ENCODE measurements at places on chromosomes 6 and 20.

- DNase-seq = no peak
These were observed 101.9 kb upstream of the ARMC2 start for GRCh38 chr6:108746366-108746765.

GRCh38 chr20:33192912-33193501 is 24.1 kb upstream of the BPIFA3 start:
- no peak for DNase-seq

- no peak for DNase-seq
These were observed 6.2 kb downstream of the LMBRD1 start for GRCh38 chr6:69790629-69791028.

DNA sequence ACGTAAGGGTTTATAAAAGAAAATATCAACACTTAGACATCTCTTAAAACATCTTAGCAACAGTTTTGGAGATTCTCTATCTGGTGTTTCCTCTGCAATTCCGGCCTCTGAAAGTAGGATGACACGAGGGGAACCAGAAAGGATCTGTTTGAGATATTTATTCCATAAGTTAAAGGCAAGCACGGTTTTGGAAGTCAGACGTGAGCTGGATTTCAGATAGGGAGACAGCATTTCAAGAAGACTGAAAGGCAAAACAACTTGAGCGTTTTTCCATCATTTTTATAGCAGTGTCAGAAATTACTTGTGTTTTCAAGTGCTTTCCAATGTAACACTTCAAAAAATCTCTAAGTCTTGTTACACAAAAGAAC is 52.9 kb upstream of the BTN3A2 start:
- no peak for DNase-seq

DNA sequence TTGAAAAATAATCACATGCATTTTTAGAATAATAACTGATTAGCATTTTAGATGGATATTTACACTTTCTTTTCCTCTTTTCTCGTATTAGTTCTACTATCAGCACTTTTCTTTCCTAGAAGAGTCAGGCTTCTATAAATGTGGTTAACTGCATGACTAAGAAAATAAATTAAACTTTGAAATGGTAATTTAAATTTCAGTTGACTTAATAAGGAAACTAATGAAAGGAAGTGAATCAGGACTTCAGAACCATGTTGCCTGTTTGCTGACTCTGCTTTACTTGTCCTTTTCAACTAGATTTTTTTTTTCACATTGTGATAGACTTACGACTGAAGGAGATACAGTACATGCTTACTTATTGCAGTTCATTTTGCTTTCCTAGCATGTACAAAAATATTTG is 1258.2 kb upstream of the EYS start:
- no peak for DNase-seq

DNA sequence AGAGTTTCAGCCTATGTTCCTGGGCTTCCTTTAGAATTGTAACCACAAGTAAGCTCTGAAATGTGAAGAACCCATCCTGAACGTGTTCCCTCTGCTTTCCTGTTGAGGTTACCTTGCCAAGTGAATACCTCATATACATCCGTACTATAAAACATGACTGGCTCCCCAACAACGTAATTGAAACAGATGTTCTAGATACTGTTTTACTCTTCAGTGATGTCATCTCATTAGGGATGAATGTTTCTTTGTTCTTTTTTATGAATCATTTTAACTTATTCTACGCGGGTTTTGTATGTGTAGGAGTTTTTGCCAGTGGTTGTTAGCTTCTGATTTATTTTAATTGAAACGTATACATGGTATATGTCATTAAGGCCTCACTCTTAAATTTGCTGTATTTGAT is 166.8 kb downstream of the SAMD5 start:
- DNase-seq = no peak

- DNase-seq = no peak
These were observed 41.6 kb upstream of the FRMD1 start for GRCh38 chr6:168120390-168121302.

DNA sequence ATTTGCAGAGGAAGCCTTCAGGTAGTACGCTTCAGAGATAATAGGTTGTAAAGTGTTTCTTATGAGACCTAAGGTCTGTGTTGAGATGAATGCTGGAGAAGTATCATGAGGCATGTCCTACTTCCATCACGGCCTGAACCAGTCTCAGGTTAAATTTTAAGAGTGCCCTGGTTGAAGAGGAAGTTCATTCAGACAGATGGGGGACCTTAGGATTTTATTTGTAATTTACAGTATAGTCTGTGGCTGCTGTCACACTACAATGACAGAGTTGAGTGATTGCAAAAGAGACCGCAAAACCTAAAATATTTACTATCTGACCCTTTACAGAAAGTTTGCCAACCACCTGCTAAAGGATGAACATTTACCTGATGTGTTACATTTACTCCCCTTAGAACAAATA is 70.9 kb downstream of the UST start:
- DNase-seq = no peak

- no peak for DNase-seq
These were observed 29.4 kb upstream of the KIAA1586 start for GRCh38 chr6:57017069-57017468.

DNA sequence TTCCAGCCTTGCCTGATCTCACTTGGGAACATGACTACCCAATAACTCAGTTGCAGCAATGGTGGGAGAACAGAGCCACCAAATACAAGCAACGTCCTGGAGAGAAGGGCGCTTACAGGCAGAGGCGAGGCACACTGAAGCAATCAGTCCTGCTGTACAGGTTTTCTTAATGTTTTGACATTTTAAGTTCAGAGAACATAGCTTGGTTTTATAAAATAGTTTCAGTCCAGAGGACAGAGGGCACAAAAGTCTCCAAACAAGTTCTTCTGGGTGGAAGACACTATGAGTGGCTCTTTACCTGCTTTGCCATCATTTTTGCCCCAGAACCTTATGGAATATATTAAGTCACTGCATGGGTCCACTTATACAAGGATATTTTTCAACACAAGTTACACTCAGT is 103.4 kb upstream of the KCNG1 start:
- DNase-seq = no peak

- no peak for DNase-seq
These were observed 528.4 kb downstream of the PKHD1 start for GRCh38 chr6:51559059-51559458.

DNA sequence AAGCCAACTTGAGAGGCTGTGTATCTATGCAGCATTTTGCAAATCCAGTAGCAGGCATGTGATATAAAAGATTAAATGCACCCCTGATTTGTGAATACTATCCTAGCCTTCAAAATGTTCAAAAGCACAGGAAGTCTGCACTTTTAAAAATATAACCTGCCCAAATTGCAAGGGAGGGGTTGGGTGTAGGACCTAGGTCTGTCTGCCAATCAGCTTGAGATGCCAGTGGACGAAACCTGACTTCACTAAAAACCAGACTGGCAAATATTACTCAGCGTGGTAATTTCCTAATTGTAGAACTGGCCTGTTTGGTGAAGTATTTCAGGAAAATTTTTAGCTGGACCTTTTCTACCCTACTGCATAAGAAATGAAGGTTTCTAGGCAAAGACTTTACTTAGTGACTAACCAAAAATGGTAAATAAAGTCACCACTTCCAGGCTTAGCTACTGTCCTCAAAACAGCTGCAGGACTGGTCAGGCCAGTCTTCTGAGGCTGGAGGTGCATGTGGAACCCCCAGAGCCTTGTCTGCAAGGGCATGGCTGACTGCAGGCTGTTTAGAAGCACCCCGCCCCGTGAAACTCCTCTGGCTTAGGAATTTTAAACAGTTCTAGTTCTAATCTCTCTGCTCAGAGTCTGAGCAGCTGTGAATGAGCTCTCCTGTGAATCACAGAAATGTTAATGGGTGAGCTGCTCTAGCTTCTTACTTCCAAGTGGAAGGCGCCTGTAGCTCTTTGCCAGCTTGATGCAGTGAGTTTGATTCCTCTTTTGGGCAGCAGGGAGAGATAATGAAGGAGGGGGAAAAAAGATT is 104.4 kb upstream of the ESR1 start:
- peak; percentile 27 for DNase-seq

GRCh38 chr6:13327691-13328075 is 654 bp downstream of the TBC1D7 start:
- DNase-seq = peak; percentile 23

DNA sequence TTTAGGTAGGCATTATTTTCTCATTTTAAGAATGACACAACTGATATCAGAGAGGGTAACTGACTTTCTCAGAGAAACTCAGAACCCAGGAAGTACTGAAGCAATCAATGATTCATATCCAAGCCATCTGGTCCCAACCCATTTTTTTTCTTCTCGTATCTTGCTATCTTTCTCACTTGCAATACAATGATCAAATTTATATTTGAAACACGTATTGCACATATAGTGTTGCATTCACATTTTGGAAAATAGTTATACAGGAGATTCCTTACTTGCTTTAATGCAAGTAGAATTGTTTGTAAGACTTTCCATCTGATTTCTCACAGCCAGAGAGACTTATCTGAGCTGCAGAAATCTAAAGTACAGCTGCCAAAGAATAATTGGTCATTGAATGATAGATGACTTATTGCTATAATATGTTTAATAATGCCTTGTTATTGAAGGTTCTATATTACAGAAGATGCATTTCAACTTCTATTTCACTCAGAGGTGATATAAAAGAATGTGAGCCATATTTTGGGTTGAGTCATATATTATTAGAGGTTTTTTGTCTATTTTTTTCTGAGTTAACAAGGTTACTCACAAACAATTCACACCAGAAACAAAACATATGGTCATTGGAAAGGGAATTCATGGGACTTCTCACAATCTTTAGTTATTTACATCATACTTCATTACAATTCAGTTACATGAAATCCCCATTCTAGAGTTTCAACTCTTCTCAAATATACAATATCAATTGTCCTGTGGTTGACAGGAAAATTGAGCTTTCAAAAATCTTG is 337.5 kb upstream of the CITED2 start:
- DNase-seq = no peak
